ENCODE measurements at places on chromosomes 2 and 18. TPM values are rescaled to one million over a fixed set of nuclear protein-coding genes. Genes with fewer than 3 reads are reported as not detected.

Gene CTAGE1
- total RNA-seq, result not detected

Gene DSC2
- 5.9 TPM for total RNA-seq

Gene R3HDM1
- 360 TPM for total RNA-seq

Gene CD8B2
- not detected for total RNA-seq

- no peak for DNase-seq
Observed at GRCh38 chr2:45120546-45120945, 111.3 kb upstream of the SIX2 start.

GRCh38 chr2:198134293-198134955 is 330.0 kb downstream of the PLCL1 start:
- no peak for DNase-seq

GRCh38 chr2:177636672-177637071 is 244.1 kb downstream of the AGPS start:
- no peak for DNase-seq

Gene GATA6
- total RNA-seq, result 0.16 TPM

GRCh38 chr2:2044269-2045057 is 286.6 kb downstream of the MYT1L start:
- no peak for DNase-seq

DNA sequence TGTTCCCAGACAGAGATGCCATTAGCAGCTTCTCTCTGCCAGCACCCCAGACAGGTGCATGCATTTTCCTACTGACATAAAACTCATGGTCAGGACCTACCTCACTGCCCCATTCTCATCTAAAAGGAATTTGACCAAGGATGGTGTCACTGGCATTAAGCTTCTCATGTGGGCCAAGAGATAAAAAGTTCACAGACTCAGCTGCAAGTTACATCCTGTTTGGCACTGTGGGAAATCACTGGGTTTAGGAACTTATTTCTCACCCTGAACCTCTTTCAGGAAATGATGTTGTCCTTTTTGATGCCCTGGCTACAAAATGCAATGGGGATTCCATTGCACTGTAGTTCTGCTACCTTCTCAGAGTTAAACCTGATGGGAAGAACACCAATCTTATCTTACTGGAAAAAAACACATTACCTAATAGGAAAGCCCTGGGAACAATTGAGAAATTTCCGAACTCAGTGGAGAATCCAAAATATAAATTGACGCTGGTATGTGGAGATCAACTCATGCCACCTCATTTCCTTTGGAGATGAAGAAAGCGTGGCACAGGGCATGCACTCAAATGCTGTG is 252.1 kb upstream of the COPS8 start:
- no peak for DNase-seq

DNA sequence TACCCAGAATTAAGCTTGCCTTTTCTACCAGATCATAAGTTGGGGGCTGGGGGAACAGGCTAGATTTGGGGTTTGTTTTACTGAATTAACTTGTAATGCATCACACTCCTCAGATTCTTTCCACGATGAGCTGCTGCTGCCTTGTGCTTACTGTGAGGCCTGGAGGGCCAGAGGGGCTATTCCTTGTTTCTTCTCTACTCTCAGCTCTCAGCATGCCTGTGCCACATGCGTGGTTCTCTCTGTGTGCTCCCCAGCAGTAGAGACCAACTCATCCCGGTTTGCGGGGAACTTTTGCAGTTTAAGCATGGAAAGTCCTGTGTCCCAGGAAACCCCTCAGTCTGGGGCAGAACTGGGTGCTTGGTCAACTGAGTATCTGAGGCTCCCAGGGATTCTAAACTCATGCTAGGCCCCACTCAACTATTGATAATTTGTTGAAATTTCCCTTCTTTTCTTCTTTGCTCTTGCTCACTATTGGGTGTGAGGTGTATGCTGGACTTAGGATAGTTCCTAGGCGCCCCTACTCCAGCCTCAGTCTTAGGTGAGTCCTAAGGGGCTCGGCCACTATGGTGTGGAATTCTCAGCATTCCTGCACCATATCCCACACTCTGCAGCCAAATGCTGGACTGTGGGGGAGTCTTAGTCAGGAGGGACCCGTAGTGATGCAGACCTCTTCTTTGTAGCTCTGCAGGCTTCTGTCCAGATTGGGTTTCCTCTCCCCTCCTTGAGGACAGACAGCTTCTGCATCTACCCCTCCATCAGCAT is 63.1 kb downstream of the SRD5A2 start:
- no peak for DNase-seq

DNA sequence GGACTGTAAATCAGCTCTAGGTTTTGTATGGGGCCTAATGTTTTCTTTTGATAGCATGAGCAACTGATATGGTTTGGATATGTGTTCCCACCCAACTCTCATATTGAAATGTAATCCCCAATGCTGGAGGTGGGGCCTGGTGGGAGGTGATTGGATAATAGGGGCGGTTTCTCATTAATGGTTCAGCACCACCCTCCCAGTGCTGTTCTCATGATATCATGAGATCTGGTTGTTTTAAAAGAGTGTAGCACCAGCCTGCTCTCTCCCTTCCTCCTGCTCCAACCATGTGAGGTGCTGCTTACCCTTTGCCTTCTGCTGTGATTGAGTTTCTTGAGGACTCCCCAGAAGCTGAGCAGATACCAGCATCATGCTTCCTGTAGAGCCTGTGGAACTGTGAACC is 140.2 kb upstream of the SKOR2 start:
- DNase-seq, result no peak

Gene ZNF804A
- 15.6 TPM for total RNA-seq

GRCh38 chr2:66447677-66448076 is 12.8 kb downstream of the MEIS1 start:
- DNase-seq, result no peak

DNA sequence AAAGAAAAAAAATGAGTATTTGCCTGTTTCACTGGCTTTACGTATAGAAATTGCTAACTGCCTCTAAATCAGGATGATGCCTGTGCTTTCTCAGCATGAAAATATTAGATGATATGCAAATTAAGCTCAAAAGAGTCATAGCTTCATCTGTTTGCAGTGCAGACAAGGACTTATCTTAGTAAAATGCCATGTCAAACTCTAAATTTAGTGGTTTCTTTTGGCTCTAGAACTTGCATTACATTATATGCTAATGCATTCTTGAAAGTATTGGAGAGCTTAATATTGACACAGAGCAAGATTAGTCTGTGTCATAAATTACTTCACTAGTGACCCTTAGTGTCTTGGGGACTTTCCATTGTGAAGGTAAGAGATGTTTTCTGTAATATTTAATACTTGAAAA is 1109.1 kb upstream of the NRXN1 start:
- DNase-seq, result no peak

Gene C2orf66
- 0.16 TPM for total RNA-seq

- no peak for DNase-seq
Observed at GRCh38 chr2:234355021-234355720, 141.7 kb downstream of the ARL4C start.

Gene EHBP1
- total RNA-seq, result 114 TPM

Gene MYCN
- 75.5 TPM for total RNA-seq

GRCh38 chr2:144449028-144449406 is 70.9 kb downstream of the ZEB2 start:
- DNase-seq, result no peak

GRCh38 chr2:74584088-74584645 is 29.6 kb downstream of the DOK1 start:
- DNase-seq, result no peak

DNA sequence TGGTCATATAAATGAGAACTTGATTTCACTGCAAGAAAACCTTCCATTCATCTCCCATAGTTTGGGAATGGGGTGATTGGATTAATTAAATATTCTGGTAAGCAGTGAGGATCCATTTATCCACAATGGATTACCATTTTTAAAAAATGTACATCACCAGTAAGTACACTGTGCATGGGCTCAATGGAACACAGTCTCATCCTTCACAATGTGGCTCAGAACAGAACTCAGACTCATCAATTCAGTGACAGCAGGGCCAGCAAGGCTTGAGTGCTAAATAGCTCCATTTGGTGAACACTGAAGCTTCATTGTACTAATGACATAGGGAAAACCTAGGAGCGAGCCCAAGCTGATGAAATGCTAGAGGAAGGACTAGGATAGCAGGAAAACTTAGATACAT is 223.8 kb downstream of the CMPK2 start:
- DNase-seq, result no peak

DNA sequence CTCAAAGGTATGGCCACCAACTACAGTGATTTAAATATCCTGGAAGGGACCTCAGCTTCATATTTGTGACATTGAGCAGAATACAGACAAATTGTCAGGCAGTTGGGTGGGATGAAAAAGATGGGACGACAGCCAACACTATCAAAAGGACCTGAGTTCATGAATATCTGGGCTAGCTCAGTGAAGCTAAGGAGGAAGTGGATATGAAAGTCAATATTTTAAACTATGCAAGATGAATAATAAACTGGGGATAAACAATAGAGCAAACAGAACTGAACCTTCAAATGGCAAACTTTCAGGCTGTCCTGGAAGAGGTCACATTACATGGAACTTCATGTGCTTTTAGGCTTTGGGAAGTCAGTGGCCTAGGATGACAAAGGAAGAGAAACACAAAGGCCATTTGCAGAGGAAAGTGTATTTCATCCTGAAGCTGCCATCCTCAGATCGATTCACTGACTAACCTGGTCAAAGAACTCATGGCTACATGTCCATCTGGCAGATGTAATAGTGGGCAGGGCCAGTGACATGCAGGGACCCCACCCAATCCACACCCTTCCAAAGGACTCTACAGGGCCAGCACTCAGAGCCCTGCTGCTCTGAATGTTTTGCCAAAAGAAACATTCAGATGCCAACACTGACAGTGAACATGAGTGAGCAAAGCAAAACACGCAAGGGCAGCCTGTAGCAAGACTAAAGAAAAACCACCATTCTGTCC is 175.7 kb downstream of the ETAA1 start:
- no peak for DNase-seq

- no peak for DNase-seq
Observed at GRCh38 chr2:236629961-236630872, 60.6 kb downstream of the ACKR3 start.

DNA sequence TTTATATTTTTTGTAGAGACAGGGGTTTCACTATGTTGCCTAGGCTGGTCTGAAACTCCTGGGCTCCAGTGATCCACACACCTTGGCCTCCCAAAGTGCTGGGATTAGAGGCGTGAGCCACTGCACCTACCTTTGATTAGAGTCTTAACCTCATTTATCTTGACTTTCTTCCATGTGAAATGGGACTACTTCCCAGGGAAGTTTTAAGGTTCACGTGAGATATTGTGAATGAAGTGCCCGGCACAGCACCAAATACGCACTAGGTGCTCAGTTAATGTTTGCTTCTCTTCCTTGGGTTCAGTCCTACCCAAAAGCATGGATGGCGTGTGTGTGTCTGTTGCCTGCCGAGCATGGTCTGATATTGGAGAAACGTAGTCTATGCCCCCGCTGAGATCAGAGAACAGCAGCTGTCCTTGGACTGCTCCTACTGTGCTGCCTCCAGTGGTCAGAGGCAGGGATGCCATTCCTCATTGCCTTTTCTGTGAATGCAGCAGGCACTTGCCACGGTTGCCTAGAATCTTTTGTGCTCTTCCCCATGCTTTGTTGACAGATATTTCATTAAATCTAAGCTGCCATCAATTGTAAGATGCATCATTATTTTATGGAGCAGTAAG is 12.3 kb upstream of the TFCP2L1 start:
- no peak for DNase-seq

Gene RUFY4
- 0.78 TPM for total RNA-seq

Gene IL1RN
- not detected for total RNA-seq

GRCh38 chr18:3771121-3771971 is 321.4 kb downstream of the TGIF1 start:
- DNase-seq, result peak; percentile 81

DNA sequence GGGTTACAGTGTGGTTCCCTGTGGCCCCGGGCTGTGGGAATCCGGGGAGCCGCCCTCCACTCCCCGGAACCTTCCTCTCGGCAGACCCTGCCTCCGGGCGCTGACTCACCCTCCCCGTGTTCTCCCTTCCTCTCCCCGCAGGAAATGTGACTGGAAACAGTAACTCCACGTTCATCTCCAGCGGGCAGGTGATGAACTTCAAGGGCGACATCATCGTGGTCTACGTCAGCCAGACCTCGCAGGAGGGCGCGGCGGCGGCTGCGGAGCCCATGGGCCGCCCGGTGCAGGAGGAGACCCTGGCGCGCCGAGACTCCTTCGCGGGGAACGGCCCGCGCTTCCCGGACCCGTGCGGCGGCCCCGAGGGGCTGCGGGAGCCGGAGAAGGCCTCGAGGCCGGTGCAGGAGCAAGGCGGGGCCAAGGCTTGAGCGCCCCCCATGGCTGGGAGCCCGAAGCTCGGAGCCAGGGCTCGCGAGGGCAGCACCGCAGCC is 59.5 kb downstream of the TNFRSF11A start:
- DNase-seq, result no peak

DNA sequence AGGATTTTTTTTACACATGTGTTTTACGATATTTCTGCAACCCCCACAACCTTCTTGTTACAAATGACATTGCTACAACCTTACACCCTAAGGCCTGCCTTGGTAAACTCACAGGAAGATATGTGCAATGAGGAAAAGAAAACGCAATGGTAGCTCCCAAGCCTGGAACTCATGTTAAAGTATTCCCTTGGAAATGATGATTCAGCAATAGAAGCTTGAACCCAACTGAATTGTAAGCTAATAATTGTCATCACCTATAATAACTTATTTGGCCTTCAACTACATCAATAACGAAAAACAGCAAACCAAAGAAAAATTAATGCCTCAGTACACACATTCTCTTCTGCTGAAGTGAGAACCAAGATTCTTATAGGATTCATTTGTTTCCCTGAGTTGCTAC is 491.0 kb downstream of the LRP1B start:
- no peak for DNase-seq

DNA sequence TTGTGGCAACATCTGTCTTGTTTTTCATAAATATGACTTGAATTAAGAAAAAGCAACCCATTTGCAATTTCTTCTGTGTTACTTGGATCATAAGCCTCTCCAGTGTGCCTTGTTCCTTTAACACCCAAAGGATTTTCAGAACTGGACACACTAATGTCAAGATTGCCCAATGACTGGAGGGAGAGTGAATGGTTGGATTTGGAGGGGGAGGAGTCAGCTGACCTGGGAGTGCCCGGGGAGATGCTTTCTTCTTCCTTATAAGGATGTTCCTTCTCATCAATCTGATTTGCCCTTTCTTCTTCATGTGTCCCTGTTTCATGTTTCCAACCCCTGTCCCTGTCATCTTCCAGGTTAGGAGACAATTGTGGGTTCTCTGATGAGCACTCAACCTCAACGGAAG is 48.8 kb downstream of the ALPK2 start:
- DNase-seq, result no peak

GRCh38 chr2:238989484-238989883 is 141.6 kb downstream of the TWIST2 start:
- DNase-seq, result no peak
